ENCODE measurements at places on chromosomes 6 and 20.

GRCh38 chr20:23320317-23320716 lies 30.3 kb upstream of the NXT1 start:
- peak; percentile 35 for DNase-seq

- no peak for DNase-seq
Observed at GRCh38 chr6:109912118-109912517, 66.0 kb upstream of the GPR6 start.

GRCh38 chr6:54681987-54682386 lies 164.6 kb upstream of the FAM83B start:
- DNase-seq = peak; percentile 85

- DNase-seq = no peak
Observed at GRCh38 chr6:123771126-123771525, 32.5 kb upstream of the NKAIN2 start.

DNA sequence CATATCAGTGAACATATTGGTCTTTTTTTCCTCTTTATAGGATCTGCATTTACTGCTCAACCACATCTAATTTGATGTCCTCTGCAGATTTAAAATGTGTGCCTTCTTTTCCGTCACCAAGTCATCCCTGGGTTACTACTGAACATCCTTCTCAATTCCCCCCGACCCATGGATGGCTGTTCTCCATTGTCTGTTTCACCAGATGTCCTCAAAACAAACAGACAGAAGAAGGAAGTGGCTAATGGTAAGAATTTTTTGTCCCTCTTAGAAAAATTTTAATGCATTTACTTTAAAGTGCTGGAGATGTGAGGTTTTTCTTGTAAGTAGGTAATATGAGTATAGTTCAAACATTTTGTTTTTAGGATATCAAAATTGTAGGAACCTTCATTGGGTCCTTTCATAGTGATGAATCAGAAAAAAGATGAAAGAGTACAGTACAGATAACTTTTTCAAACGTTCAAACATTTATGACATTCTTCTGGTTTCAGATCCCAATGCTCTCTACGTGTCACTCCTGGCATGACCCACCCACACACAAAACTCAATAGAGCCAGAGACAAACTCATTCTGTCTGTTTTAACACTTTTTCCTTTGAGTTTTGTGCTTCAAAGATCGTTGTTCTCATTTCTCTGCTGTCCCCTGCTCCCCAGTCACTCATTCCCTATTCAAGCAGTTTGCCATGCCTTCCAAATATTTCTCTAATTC lies 276.4 kb downstream of the PRL start:
- no peak for DNase-seq

DNA sequence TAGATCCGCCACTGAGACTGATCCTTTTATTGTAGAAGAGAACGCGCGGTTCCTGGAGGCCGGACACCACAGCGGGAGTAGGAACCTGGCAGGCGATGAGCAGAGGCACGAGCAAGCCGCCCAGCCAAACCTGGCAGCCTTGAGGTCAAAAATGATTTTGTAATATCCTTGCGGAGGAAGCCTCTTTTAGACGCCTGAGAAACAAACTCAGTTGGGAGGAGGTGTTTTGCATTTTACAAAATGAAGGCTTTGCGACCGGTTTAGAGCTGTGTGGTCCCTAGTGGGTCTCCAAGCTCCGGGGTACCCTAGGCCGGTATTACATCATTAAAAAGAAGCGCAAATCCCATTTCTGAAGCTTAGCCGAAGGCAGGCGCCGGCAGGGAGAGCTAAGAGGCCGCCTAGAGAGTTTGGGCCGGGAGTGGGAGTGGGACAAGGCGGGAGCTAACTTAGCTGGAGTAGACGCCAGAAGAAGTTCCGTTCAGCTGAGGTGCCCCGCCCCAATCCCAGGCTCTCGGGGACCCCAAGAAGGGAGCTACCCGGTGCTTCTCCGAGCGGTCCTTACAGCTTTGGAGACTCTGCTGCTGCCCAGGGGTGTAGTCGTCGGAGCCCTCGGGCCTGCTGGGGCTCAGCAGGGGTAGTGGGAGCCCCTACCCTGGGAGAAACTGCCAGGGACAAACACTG lies 1.9 kb upstream of the TBX18 start:
- DNase-seq = no peak

DNA sequence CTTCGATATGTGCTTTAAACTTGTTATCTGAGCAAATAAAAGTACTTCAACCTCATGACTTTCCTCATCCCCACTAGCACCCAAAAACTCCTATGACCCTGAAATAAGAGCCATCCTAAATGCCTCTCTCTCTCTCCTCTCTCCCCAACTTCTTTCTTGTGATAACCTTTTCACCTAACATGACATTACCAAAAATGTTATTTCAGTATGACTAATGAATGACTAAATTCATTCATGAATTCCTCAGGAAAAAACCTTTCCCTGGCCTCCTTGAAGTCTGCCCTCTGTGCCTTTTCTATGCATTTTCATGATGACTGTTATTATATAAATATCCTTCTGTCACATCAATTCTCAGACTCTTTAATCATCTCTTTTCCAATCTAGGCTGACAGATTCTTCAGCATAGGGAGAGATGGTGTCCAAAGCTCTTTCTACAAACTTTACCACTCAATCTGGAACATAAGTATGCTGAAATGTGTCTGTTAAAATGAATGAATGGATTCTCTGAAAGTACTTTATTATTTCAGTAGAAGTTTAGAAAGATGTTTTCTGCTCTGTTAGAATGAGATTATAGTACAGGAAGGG lies 114.3 kb upstream of the GGTLC1 start:
- no peak for DNase-seq

GRCh38 chr20:43538878-43539700 lies 19.7 kb upstream of the SGK2 start:
- DNase-seq = no peak

GRCh38 chr6:38259736-38260135 lies 380.0 kb downstream of the BTBD9 start:
- DNase-seq = peak; percentile 81

GRCh38 chr6:106747139-106747538 lies 117.8 kb downstream of the QRSL1 start:
- no peak for DNase-seq

GRCh38 chr6:111603685-111604084 lies 2.0 kb downstream of the TRAF3IP2 start:
- peak; percentile 66 for DNase-seq

DNA sequence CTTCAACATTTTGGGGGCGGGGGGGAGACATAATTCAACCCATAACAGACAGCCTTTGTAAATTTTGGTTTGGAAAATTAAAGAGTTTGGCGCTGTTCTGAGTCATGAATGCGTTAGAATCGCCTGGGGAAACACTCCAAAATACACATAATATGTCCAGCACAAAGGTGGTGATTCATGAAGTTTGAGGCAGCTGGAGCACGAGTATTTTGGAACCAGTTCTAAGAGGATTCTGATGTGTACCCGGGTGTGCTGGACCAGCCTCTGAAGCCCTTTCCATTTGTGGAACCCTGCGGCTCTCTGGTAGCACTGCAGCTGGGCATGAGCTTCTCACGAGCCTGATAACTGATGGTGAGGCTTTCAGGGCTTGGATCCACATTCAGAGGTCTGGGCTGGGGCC lies 4.7 kb downstream of the GMPR start:
- peak; percentile 82 for DNase-seq

- peak; percentile 11 for DNase-seq
Observed at GRCh38 chr6:168469521-168469920, 28.5 kb downstream of the SMOC2 start.

DNA sequence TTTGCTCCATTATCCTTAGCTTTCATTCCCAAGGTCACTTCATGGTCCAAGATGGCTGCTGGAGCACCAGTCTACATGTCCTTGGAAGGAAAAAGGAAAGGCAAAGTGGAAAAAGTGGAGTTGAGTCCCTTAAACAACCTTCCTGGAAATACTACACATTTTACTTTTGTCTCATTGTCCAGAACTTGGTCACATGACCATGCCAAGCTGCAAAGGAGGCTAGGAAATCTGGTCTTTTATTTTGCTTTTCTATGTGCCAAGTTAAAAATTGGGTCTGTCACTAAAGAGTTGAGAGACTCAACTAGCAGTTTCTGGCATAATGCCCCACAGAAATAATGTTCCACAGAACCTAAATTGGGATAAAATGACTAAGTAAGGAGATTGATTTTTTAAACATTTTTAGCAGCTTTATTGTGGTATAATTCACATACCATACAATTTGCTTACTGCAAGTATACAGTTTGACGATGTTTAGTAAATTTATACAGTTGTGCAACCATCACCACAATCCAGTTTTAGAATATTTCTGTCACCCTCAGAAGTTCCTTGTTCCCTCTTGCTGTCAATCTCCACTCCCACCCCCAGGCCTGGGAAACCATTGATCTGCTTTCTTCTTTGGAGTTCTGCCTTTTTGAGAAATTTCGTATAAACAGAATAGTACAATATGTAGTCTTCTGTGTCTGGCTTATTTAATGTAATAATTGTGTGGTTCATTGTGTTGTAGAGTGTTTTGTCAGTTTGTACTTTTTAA lies 5.6 kb upstream of the CHD6 start:
- no peak for DNase-seq

GRCh38 chr6:84967965-84968364 lies 203.6 kb upstream of the TBX18 start:
- no peak for DNase-seq

DNA sequence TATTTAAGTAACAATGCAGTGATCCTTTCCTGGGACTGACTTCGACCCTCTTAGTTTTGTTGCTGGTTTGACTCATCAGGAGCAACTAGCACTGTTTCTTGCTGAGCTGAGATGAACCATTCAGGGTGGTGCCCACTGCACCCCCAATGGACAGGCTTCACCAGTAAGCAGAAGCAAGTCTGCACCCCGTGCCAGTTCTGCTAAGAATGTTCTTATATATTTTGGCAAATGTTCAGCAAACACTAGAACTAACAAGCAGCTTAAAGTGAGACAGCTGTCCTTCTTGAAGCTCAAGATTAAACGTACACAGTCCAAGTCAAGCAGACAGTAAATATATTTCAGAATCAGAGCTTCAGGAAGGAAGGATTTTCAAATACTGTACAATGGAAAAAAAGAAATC lies 561.3 kb upstream of the CDH4 start:
- no peak for DNase-seq

GRCh38 chr6:28161410-28162079 lies 19.9 kb downstream of the ZKSCAN8 start:
- DNase-seq = peak; percentile 56

- no peak for DNase-seq
Observed at GRCh38 chr6:18602931-18603330, 215.8 kb downstream of the RNF144B start.

DNA sequence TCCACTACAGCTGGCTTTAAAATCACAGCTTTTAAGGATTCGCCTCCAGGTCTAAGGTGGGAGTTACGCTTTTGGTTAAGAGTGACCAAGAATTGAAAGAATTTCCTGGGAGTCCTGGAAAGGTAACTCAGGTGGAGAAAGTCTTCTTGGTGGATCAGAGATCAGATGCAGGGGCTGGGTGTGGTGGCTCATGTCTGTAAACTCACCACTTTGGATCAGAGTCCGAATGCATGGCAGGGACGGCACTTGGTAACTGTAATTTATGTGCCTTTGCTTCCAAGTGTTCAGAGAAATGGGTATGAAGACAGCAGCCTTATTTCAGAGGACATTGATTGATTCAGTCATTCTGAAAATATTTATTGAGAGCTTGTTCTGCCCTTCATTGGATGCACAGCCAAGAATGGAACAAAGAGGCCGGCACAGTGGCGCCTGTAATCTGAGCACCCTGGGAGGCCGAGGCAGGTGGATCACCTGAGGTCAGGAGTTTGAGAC lies 18.0 kb upstream of the JARID2 start:
- no peak for DNase-seq

- DNase-seq = no peak
Observed at GRCh38 chr6:71395731-71396409, 107.3 kb downstream of the OGFRL1 start.

GRCh38 chr6:84065693-84066290 lies 32.2 kb downstream of the MRAP2 start:
- peak; percentile 68 for DNase-seq

DNA sequence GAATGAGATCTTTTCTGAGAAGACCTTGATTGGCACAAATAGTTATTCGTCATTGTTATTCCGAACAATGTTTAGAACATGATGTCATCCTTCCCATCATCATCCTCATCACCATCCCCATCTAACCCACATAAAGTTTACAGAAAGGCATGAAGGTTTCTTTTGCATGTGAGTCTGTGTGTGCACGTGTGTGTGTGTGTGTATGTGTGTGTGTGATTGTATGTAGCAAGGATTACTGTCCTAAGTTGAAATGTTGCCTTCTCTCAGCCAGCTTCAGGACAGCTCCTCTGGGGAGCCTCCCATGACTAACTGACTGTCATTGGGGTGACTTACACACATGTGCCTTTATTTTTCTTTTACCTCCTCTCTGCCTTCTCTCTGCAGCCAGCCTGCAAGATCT lies 113.5 kb downstream of the SLC22A3 start:
- DNase-seq = peak; percentile 45
